HL-60 (cell line): ENCODE measurements at places on chromosomes 4 and X.

- no peak for DNase-seq
These were observed 195.3 kb upstream of the ANKRD50 start for GRCh38 chr4:124907881-124908280.

DNA sequence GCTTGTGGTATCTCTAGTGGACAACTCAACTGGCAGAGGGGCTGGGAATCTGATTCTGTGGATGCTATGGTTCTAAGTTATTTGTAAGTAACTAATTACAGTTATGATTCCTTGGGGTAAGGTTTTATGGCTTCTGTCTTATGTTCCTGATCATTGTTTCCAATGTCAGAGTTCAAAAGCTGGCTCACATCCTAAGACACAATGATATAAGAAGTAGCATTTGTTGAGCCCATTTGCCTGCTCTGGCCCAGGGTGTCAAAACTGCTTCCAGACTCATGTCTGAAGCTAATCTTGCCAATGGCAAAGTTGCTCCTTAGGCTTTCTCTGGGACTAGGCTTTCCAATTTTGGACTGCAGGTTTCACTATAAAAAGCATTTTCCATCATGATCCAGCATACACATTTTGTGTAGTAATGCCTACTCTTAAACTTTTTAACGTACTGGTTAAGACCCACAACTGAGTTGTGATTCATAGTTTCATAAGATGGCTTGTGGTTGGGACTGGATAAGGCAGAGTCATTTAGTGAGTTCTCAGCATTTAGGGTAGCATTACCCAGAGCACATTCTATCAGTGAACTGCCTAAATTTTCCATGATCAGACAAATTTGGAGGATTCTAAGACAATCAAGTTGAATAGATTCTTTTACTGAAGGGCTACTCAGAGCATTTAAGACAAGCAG, 50.0 kb downstream of the CCNI start:
- no peak for DNase-seq

GRCh38 chr4:34105311-34105710, 2139.0 kb downstream of the ARAP2 start:
- DNase-seq: no peak

GRCh38 chr4:186020106-186020792, 48.7 kb upstream of the TLR3 start:
- no peak for DNase-seq

- no peak for DNase-seq
These were observed 18.8 kb upstream of the METAP1 start for GRCh38 chr4:98976716-98977115.

DNA sequence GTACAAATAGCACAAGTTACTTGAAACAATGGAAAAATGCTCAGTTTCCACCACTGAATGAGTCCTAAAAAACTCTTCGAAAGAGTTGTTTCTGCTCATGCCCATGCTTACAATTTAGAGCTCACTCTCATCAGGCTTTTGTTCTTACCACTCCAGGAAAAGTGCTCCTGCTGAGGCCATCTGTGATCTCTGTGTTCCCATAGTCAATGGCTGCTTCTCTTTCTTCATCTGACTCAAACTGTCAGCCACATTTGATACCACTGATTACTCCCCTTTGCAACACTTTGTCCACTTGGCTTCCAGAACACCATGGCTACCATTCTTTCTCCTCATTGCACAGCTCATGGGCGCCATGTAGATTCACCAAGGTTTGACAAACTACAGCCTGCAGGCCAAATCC, 80.0 kb upstream of the SLC34A2 start:
- DNase-seq: no peak

DNA sequence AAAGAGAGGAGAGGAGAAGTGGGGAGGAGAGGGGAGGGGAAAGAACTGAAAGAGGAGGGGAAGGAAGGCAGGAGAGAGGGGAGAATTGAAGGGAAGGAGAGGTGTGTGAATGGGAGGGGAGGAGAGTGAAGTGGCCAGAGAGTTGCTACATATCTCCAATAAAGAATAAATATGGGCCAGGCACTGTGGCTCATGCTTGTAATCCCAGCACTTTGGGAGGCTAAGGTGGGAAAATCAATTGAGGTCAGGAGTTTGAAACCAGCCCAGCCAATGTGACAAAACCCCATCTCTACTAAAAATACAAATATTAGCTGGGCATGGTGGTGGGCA, 482.4 kb downstream of the NAF1 start:
- DNase-seq: no peak

DNA sequence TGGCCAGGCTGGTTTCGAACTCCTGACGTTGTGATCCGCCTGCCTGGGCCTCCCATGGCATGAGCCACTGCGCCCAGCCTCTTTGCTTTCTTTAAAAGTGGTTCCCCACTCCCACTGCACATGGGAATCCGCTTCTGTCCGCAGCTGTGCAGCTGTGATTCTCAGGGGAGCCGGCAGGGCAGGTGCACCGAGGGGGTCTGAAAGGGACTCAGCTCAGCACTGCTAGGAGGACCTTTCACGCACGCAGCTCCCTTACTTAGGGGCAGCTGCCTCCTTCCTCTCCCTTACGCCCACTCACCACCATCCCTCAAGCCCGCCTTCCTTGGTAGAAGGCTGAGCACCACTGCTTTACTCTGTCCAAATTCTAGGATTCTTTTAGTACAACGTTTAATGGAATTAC, 40.4 kb upstream of the CYP4V2 start:
- DNase-seq: no peak

DNA sequence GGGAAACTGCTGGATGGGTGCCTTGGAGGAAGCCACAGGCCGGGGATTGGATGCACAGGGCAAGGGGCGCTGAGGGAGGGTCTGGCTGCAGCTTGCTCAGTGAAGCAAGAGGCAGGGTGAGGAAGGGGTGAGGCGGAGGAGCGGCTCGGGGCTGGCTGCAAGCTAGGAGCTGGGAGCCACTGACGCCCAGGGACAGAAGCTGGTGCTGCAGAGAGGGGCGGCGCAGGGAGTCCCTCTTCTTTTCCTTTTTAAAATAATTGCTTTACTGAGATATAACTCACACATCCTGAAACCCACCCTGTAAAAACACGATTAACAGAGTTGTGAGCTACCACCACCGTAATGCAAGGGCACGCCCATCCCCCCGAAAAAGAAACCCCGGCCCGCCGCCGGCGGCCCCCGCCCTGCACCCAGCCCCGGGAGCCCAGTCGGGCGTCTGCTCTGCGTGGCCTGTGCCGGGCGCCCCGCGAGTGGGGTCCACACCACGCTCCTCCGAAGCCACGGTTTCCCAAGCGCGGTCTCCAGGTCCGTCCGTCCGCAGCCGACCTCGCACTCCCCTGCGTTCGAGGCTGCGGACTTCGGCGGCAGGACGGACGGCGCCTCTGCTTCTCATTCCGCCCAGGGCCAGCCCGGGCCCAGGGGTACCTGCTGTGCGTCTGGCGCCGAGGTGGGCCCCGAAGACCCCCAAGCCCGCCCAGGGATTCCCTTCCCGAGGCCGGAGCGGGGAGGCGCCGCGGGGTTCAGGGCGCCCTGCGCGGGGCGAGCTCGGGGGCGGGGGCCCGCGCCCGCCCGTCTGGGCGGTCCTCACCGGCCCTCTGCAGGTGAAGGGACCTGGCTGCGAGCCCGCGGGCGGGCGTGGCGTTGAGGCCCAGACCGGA, 866 bp upstream of the UVSSA start:
- DNase-seq: peak; percentile 69

- no peak for DNase-seq
These were observed 26.5 kb downstream of the HS3ST1 start for GRCh38 chr4:11402192-11402591.

- no peak for DNase-seq
These were observed 1.2 kb upstream of the CNKSR2 start for GRCh38 chrX:21373001-21373400.

DNA sequence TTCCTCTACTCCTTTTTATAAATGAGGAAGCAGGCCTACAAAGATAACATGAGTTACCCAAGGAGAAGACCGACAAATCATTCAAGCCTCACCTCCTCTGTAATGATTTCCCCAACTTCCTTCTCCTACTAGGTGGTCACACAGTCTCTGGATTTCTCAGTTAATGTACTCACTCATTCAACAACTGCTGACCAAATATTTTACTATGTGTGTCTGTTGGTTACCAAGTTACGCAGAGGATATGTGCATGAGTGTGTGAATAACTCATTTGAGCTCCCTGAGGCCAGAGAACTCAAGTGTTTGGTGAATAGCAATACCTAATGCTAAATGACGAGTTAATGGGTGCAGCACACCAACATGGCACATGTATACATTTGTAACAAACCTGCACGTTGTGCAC, 10.4 kb downstream of the CASK start:
- DNase-seq: no peak

GRCh38 chrX:23900220-23900797, 7.4 kb downstream of the APOO start:
- no peak for DNase-seq

GRCh38 chrX:40012868-40013265, 84.9 kb downstream of the BCOR start:
- no peak for DNase-seq

- no peak for DNase-seq
These were observed 36.4 kb upstream of the LCORL start for GRCh38 chr4:18057821-18058533.

DNA sequence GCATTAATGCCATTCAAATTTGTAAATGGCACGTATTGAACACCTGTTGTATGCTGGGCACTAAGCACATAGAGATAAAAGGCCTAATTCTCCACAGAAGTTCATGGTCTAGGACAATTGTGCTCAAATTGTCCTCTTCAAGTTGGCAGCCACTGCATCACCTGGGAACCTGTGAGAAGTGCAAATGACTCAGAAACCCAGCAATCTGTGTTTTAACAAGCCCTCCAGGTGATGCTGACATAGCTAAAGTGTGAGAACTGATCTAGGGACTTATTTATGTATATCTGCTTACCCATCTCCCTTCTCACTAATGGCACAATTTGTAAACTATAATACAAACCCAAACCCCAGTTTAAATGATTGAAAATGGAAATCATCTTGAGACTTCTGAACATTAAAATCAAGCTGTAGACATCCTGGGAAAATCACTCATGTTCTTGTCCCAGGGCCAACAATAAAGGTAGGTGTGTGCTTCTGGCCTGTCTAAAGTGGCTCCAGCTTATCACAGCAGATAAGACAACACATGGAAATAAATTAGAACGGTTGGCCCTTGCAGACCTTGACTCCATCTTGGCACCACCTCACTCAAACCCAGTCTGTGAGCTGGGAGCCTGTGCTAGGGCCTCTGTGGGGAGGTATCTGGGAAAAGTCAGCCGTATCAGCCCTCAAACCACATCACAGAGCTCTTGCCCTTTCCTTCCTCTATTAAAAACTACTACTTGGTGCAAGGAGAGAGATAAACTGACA, 46.8 kb downstream of the UCHL1 start:
- DNase-seq: no peak

GRCh38 chrX:97200454-97200853, 316.7 kb downstream of the RPA4 start:
- no peak for DNase-seq

DNA sequence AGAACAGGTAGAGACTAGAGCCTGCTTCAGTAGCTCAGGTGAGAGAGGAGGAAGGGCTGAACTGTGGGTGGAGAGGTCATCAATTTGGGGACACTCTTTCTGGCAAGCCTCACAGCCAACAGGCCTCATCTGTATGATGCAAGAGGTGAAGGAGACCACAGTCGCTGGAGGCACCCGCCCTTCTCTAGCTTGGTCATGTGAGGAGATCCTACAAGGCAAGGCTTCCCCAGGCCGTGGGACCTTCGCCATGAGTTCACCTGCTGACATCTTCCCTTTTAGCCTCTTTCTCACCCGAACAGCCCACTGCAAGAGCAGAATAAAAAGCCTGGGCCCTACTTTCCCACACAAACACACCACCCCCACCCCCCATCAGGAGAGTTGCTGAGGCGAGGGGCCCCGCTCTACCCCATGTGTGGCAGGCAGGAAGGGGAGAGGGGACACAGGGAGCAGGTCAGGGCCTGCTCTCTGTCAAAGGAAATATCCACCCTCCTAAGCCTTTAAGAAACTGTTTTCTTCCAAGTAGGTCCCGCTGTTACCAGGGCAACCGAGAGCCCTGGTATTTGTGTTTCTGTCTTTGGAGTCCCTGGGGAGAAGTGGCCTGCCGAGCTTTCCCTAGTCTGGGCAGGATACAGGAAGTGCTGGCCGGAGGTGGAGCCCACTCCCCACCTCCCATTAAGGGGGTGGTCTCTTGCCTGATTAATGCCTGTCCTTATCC, 8.1 kb downstream of the RTL5 start:
- peak; percentile 59 for DNase-seq

GRCh38 chrX:15973299-15973698, 118.7 kb upstream of the AP1S2 start:
- DNase-seq: peak; percentile 27

DNA sequence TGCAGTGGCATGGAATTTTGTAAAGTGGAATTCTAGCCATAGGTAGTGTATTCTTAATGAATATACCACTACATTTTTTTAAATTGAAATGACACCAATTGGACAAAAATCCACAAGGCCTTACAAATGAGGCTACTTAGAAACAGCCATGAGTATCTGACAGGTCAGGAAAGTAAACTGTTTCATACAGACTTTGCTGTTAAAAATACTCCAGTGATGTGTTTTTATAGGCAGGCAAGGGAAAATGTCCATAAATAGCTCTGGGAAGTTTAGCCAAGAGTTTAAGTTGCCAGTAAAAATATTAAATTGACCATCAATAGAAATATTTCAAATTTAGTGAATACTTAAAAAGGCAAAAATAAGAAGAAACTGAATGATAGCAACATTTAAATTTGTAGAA, 41.8 kb upstream of the PDLIM5 start:
- no peak for DNase-seq

- DNase-seq: no peak
These were observed 93.8 kb downstream of the HDAC8 start for GRCh38 chrX:72478853-72479252.

GRCh38 chr4:145626623-145626982, 7.4 kb downstream of the MMAA start:
- DNase-seq: no peak

- DNase-seq: no peak
These were observed 813.0 kb upstream of the POU3F4 start for GRCh38 chrX:82695066-82695465.

- DNase-seq: no peak
These were observed 50.5 kb downstream of the CXCL1 start for GRCh38 chr4:73919691-73920090.

DNA sequence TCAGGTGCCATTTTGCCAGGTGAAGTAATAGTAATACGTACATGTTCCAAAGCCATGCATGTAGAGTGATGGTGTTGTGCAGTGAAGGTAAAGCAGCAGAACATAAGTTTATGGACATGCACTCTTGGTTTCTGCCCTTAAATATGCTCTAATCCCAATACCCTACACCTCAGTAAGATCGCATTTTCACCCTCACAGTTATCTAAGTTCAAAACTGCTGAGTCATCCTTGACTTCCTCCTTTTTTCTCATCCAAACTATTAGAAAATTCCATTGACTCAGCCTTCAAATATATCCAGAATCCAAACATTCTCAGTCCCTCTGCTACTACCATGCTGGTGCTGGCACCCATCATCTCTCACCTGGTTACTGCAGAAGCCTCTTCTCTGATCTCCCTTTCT, 652.9 kb upstream of the IGFBP7 start:
- DNase-seq: no peak

- DNase-seq: no peak
These were observed 497 bp downstream of the HPGD start for GRCh38 chr4:174521800-174522182.
